ENCODE measurements at places on chromosomes 3 and 15.

GRCh38 chr3:6216135-6217026 lies 644.5 kb upstream of the GRM7 start:
- no peak for DNase-seq

- DNase-seq: no peak
Measured at GRCh38 chr15:49979705-49980382, 139.2 kb downstream of the ATP8B4 start.

DNA sequence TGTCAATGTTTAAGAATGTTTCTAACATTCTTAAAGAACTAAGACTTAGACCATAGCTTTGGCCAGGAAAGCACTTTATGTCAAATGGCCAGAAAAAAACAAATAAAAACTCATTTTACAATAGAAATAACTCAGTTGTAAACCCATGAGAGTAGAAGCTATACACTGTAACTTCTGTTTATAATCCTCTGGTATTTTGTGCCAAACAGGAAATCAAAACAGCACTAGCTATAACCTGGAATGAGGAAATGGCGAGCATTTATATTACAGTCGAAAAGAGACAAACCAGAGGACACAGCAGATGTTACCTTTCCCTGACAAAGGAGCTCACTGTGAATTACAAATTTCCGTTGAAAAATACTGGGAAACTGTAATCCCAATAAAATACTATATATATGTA lies 10.3 kb downstream of the GK5 start:
- no peak for DNase-seq

- DNase-seq: no peak
Measured at GRCh38 chr3:13011573-13012220, 61.5 kb downstream of the IQSEC1 start.

DNA sequence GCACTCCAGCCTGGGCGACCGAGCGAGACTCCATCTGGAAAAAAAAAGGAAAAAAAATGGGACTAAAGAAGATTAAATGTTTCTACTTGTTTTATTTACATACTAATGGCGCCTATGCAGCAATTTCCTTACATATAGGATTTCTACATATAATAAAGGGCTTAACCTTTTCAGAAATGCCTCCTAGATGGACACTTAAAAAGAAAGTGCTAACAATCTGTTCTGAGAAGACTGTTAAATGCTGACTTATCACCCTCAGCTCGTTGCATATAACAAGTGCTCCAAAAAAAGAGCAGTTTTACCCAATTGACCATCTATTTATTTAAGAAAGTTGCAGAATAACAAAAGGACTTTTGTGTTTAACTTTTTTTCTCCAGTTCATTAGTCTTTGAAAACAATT lies 32.7 kb downstream of the DENND4A start:
- DNase-seq: no peak
